ENCODE measurements at places on chromosomes 12 and 14.

DNA sequence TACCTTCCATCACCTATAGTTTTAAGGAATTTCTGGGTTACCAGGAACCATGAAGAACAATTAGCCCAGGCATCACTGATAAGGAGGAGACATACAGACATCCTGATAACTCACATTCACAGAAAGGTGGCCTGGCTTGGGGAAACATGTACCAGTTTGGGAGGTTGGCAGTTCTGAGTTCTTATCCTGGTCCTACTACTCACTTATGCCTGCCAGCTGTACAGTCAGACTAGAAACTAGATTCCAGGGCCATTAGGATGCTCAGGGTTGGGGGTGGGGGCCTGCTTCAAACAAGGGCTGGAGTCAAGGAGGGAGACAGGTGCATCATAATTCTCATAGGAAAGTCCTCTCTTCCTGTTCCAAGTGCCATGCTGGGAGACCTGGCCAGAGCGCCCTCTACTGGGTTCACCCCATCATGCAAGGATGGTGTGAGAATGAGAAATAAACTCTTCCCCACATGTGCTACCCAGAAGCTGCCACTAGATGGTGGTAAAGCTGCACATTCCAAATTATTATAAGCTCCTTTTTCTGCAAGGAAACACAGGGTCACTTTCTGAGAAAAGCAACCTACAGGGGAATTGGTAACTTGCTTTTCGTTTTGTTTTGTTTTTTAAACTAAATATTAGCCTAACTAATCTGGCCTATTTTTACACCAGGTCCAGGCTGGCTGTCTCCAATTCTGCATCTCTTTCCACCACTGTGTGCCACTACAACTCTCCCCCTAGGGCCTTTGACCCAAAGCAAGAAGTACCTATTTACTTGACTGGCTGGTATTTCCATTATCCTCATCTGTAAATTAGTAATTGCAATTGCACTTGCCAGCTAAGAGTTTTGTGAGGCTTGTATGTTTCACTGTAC lies 14.5 kb downstream of the OAS2 start:
- peak; percentile 8 for DNase-seq

GRCh38 chr14:51521764-51522163 lies 129.9 kb upstream of the FRMD6 start:
- no peak for DNase-seq

DNA sequence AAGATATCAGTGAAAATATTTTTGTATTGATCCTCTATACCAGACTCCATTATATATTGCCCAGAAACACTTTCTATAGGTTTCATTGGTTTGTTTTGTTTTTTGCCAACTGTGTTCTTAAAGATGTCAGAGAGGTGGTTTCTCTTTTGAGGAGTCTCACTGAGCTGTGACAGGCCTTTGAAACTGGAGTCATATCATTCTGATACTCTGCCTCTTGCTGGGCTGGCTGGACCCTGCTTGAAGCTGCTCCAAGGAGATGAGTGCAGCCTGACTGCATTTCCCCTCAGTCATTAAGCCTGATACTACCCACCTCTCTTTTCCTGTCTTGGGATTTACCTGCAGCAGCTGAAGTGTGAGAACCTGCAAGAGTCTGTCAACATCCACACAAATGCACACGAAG lies 16.4 kb upstream of the TAS2R30 start:
- no peak for DNase-seq

DNA sequence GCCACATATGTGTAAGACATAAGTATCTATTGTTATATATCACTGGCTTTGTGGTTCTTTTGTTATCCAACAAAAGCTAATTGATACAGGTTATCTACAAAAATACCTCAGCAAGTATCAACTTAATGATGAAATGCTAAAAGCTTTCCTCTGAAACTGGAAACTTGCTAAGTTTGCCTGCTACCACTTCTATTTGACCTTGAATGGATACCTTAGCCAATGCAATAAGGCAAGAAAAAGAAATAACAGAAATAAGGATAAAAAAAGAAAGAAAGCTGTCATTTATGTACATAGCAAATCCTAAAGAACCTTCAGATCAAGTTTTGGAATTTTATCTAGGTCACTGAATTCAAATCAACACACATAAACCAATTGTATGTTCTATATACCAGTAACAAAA lies 35.5 kb upstream of the RASSF3 start:
- DNase-seq, result no peak

DNA sequence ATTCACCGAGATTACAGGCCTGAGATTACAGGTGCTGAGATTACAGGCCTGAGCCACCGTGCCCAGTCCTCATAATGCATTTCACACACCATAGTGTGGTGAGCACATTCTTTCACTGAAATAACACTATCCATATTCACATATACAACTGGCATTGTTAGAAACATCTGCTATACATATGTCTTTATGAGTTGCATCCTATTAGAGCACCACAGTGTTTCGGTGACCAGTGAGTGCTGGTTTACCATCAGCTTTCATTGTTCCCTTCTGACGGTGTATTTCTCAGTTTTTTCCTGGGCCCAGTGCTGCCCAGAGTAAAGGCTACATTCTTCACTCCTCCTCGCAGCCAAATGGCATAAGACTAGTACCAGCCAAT lies 96.2 kb upstream of the FGD4 start:
- no peak for DNase-seq

- DNase-seq, result no peak
Observed at GRCh38 chr14:50085570-50086320, 30.6 kb downstream of the VCPKMT start.

GRCh38 chr14:99271951-99272631 lies at the start of gene BCL11B:
BCL11B (minus strand) TSS chr14:99272197; CDS start chr14:99271218, 979 bp downstream.
- peak; percentile 82 for DNase-seq

GRCh38 chr12:442235-442884 lies 17.4 kb upstream of the B4GALNT3 start:
- no peak for DNase-seq

DNA sequence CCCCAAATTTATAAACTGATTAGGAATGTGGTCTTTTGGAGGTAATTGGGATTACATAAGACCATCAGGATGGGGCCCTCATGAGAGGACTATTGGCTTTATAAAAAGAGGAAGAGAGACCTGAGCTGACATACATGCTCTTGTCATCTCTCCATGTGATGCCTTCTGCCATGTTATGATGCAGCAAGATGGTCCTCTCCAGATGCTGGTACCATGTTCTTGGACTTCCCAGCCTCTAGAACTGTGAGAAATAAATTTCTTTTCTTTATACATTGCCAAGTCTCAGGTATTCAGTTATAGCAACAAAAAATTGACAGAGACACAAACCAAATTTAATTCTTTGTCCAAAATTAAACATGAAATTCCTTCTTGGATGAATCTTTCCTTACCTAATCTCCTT lies 92.9 kb downstream of the EFCAB11 start:
- no peak for DNase-seq

- no peak for DNase-seq
Observed at GRCh38 chr12:10160617-10161385, 11.1 kb downstream of the OLR1 start.

DNA sequence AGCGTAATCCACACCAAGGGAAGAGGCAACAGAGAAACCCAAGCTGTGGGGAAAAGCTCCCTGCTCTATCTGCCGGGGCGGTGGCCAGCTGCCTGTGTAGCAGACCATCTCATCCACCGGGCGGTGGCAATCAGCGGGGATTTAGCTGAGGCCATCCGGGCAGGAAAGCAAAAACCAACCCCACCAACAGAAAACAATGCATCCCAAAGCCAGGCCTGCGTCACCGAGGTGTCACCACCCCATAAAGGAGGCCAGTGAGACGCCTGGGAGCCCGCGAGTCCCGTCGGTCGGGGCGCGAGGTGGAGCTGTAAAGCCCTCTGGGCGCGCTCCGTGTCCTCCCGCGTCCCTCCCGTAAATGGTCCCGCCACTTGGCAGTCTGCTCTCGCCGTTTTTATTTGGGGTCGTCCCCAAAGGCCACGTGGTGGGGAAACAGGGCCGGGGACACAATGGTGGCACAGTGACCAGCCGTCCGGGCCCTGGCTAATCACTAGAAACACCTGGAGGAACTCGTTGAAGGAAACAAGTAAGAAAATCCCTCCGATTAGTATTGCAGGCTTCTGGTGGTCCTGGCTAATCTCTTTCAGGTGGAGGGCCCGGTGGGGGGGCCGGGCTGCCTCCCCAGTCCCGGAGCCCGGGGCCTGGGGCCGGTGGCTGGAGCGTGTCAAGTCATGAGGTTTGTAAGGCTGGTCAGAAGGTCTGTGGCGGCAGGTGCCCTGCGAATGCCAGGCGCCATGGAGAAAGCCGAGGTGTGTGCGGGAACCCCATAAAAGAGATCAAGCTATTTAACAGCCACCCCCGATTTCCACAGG lies 94.7 kb upstream of the GSC start:
- DNase-seq, result no peak

DNA sequence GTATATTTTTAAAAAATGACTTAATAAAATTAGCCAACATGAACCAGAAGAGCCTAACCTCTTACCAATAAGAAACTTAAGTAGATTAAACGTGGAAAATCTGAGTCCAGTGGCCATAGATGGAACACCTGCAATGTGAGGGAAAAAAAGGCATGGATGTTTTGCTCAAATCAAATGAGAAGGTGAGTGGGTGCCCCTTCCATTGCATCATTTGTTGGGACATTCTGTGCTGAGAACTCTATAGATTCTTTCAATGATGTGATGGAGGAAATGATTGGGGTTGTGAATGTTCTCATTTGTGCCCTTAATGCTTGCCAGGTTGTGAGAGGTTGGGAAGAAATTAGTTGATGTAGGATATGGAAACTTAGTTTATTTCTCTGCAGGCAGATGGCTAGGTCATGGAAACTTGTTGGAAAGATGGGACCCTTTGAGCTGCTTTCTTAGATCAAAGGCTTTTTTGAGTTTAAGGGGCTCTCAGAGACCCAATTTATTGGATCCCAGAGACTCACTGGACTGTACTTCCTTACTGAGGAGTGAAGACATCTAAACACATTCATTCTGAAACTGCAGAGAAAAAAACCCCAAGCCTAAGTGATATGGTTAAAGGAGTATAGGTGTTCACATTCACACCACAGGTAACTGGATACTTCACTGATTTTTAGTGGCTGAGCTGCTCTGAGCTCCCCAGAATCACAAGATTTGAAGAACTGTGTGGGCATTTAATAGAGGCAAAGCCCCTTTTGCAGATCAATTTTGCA lies 95.9 kb downstream of the DACT1 start:
- DNase-seq, result no peak

DNA sequence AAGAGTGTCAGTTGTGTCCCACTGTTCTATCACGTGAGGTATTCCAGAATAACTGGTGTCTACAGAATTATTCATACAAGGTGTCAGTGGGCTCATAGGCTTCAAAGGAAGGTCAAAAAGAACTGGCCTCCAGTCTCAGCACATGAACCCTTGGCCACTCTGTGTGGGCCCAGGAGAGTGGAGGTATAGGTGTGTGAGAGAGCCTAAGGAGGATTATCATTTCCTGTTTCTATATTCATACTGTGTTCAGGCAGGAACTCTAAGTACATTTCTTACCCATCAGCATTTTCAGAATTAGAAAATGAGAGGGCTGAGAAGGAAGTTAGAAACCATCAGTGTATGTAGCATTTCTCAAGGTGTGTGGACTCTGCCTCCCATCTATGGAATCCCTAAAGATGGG lies 87.0 kb downstream of the BTG1 start:
- no peak for DNase-seq

- no peak for DNase-seq
Observed at GRCh38 chr12:101637936-101638335, 43.2 kb downstream of the MYBPC1 start.

- DNase-seq, result no peak
Observed at GRCh38 chr14:80447392-80447791, 236.1 kb upstream of the DIO2 start.

- no peak for DNase-seq
Observed at GRCh38 chr12:120261951-120262851, 3.3 kb downstream of the PXN start.

- no peak for DNase-seq
Observed at GRCh38 chr12:49531745-49532144, 7.1 kb upstream of the KCNH3 start.

Data from DMS153 (cell line).